Mesenteric fat pad (tissue), 1 donor: ENCODE measurements at places on chromosomes 12 and 14. TPM values are rescaled to one million over a fixed set of nuclear protein-coding genes. Genes with fewer than 3 reads are reported as not detected.

The C14orf132 gene
- total RNA-seq = 2.7 TPM

- no peak for DNase-seq
Observed at GRCh38 chr14:34052658-34053014, 101.8 kb upstream of the EGLN3 start.

The CCDC91 gene
- 36.3 TPM for total RNA-seq

- DNase-seq = peak; percentile 86
Observed at GRCh38 chr14:99731547-99732435, 47.7 kb downstream of the CYP46A1 start.

The CLEC1A gene
- total RNA-seq = 7.7 TPM

The KRT78 gene
- not detected for total RNA-seq

The NINJ2 gene
- 18.5 TPM for total RNA-seq

The NID2 gene
- total RNA-seq = 66.2 TPM

- no peak for DNase-seq
Observed at GRCh38 chr12:126784328-126784921, 1482.5 kb upstream of the TMEM132C start.

The B3GNT4 gene
- not detected for total RNA-seq

- DNase-seq = no peak
Observed at GRCh38 chr12:6370576-6370935, 4.8 kb downstream of the SCNN1A start.

DNA sequence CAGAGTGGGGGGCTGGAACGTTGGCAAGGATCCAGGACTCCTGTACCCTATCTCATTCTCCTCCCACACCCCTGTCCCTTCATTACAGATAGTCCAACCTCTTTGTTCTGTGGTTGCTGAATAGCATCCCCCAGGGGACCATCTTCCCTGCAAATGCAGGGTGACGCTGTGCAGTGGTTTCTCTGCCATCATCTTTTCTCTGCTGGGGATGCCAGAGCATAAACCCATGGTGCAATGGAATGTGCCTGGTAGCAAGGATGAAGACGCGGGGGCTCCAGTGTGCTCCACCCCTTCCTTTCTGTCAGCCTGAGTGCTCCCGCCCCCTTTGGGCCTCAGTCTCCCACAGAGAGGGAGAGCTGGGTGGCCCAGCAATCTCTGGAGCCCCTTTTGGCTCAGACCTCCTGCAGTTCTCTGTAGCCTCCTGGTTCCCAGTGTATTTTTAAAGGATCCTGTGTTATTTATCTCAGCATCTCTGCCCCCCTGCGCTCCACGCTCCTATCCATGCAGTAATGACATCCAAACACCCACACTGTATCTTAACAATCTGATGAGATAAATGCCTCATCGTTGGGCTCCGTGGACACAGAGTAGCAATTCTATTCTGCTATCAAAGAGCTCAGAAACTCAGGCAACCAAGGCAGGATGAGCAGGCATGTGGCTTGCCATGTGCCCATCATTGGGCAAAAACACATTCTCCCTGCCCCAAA, 212.8 kb downstream of the CACNA1C start:
- DNase-seq = no peak

DNA sequence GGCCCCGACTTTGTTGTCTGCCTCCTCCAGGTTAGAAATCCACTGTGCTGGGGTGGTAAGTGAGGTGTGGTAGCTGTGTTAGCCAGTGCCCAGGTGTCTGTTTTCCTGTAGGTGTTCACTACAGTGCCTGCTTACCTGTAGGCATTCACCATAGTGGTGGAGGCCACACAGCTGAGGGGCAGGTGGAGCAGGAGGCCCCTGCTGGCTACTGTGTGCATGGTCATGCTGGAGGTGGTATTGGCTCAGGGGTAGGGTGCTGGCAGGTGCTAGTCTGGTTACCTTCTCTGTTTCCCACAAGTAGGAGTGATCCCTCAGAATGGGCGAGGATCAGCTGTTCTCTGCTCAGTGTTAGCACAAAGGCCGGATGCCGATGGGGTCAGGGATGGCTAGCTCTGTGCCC, 217.3 kb downstream of the SYT10 start:
- no peak for DNase-seq

DNA sequence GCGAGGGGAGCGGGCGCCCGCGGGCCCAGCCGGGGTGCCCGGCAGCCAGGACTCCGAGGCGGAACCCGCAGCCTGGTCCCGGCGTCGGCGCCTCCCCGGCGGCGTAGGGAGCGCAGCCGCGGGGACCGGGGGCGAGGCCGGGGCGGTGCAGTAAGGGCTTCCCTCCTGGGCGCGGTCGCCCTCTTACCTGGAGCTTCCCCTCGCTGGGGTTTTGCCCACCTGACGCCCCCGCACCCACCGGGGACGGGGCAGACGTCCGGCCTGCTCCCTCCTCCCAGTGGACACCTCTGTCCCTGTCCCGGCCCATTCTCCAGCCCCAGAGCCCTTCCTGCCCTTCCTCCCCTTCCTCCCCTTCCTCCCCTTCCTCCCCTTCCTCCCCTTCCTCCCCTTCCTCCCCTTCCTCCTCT, 413 bp upstream of the TUBA1C start:
- peak; percentile 91 for DNase-seq

The BTG1 gene
- total RNA-seq = 97.2 TPM

- no peak for DNase-seq
Observed at GRCh38 chr12:91406920-91407341, 224.3 kb upstream of the DCN start.

The NPFF gene
- total RNA-seq = not detected

GRCh38 chr14:105888151-105888550, 361.8 kb downstream of the TMEM121 start:
- DNase-seq = no peak

GRCh38 chr14:71524320-71524982, 407.8 kb upstream of the RGS6 start:
- DNase-seq = no peak

GRCh38 chr14:101373690-101374295, 187.5 kb upstream of the DIO3 start:
- peak; percentile 82 for DNase-seq

The E2F7 gene
- 0.22 TPM for total RNA-seq

DNA sequence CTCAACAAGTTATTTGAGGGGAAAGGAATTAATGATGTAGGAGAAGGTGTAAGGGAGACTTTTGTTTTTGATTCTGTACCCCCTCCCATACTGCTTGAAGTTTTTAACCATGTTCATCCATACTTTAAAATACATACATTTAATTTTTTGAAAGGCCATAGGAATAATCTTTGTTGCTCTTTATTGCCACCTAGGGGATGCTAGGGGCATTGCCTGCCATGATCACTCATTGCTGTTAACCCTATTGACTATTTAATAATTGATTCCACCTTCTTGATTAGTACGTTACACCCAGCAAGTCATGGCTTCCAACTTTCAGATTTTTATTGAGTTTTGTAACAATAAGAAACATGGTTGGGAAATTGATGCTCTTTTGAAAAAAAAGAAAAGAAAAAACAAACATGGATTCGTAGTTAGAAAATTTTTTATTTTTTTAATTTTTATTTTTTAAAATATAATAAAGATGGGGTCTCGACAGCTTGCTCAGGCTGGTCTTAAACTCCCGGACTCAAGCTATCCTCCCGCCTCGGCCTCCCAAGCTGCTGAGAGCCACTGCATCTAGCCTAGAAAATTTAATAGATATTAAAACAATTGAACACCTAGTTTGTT, 8.5 kb upstream of the PRKAB1 start:
- no peak for DNase-seq

GRCh38 chr14:31927348-31927832, 149.7 kb upstream of the ARHGAP5 start:
- DNase-seq = no peak

- DNase-seq = no peak
Observed at GRCh38 chr12:57603324-57603723, 1.3 kb upstream of the DTX3 start.

The IL22 gene
- not detected for total RNA-seq

The PUS7L gene
- 10.3 TPM for total RNA-seq

DNA sequence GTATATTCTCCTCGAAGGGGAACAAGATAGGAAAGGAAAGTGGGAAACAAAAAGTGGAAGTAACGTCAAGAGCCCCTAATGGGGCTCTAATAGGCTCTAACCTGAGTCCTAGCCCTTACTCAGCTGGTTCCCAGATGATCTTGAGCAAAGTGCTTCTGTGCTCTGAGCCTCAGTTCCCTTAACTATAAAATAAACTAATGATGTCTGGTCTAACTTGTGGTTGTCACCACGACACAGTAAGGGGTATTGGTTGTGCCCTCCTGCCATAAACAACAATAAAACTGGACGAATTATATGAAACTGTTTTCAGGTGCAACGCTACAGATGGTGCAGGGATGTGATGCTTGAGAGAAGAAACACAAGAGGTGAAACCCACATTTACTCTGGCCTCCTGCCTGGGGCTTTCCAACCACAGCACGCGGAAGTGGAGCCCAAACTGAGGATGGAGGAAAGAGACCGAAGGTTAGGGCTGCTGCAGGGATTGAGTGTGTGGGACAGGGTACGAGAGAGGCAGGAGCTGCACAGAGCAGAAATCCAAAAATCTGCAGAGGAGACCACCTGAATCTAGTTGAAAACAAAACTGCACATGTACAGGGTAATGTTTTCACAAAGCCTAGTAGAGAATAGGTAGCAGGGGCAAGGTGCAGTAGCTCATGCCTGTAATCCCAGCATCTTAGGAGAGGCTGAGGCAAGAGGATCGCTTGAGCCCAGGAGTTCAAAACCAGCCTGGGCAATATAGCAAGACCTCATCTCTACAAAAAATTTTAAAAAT, 45.6 kb upstream of the BCL2L14 start:
- no peak for DNase-seq

- DNase-seq = no peak
Observed at GRCh38 chr14:85793533-85793932, 263.6 kb downstream of the FLRT2 start.

The TMCC3 gene
- total RNA-seq = 15.8 TPM

DNA sequence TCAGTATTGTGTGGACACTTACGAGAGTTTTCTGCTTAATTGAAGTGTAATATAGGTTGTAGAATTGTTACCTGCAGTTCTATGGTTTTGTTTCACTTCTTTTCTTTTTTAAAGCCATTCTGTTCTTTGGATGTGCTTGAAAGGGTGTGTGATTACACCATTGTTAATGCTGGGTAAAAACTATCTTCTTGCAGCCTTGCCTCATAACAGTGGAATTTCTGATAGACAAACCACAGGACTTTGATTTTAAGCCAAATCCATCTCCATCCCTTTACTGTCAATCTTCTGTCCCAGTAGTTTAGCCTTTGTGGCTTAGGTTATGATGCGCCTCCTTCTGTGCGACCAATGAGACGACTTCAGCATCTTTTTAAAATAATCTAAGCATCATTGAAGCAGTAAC, 182.3 kb downstream of the PELI2 start:
- DNase-seq = no peak

- DNase-seq = no peak
Observed at GRCh38 chr14:20418501-20418909, 5.2 kb upstream of the TEP1 start.

- no peak for DNase-seq
Observed at GRCh38 chr12:39867631-39868327, 238.1 kb downstream of the SLC2A13 start.

GRCh38 chr14:44701563-44702263, 194.6 kb upstream of the FSCB start:
- DNase-seq = no peak

GRCh38 chr12:95351748-95352147, 122.2 kb upstream of the METAP2 start:
- no peak for DNase-seq

DNA sequence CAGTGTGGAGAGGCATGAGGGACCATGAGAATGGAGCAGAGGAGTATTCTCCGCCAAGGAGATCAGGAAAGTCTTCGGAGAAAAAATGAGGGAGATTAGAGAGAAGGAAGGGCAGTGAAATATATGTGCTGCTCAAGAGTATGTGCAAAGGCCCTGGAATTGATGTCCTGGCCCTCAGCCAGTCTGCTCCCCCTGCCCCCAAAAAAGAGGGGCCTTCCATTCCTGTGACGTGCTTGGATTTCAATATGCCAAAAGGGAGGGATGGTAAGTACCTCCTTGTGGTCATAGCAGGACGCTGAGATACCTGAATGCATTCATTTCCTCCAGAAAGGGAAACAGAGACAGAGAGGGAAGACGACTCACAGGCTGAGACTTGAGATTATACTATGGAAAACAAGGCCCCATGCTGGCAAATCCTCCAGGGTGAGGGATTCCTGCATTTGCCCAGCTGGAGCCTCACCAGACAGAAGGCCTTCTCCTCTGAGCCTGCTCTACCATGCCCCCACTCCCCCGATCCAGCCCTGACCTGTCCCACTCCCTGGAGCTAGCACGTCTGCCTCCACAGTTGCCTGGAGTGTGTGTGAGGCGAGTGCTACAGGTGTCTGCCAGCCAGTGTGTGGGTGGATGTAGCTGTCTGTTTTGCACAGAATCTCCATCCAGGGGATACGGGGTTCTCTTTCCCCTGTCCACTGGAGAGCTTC, 3.9 kb upstream of the RARG start:
- DNase-seq = no peak

DNA sequence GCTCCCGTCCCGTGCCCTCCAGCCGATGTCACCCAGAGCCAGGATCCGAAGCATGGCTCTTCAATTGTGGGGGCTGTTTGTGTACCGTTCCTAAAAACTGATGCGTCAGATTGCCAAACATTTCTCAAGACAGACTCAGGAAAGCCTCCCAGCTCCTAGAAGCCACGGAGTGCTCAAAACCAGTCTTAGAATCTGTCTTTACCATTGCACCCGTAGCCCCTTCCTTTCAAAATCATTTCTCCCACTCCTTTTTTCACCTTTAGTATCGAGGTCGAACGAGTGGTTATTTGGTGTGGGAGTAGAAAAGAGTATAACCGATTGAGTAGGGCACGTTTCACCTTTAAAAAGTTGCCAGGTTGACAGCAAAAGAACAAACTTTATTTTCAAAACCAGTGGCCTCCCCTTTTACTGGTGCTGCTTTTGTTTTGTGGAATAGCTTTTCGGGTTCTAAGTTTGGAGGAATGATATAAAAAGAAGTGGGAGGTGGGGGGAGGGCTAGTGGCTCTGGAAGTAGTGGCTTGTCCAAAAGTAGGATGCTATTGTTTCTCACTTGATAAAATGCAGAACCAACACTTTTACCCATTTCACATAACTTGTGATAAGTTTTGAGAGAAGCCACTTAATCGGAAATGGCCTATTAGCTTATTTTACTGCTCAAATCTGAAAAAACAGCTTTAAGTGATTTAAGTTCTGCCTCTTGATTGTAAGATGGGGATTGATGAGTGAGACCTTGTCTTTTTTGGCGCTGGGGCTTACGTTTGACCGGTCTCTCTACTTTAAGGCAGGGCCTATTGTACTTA, 803 bp downstream of the STK38L start:
- no peak for DNase-seq

The VWF gene
- 733 TPM for total RNA-seq

GRCh38 chr12:24280056-24280842, 330.8 kb upstream of the SOX5 start:
- DNase-seq = no peak

- no peak for DNase-seq
Observed at GRCh38 chr12:93552427-93552826, 20.0 kb upstream of the SOCS2 start.

- DNase-seq = no peak
Observed at GRCh38 chr12:24795699-24796347, 153.1 kb downstream of the BCAT1 start.

GRCh38 chr14:43795600-43796228, 711.4 kb downstream of the FSCB start:
- DNase-seq = no peak

- DNase-seq = no peak
Observed at GRCh38 chr12:116482859-116483258, 76.3 kb upstream of the MAP1LC3B2 start.
